ENCODE measurements at places on chromosomes 7 and 10.
A peak's percentile ranks its signal among the peaks of the same experiment; 100 is the strongest.

GRCh38 chr7:149771720-149772240 is 1.6 kb downstream of the ZNF467 start:
- peak; percentile 78 for DNase-seq

DNA sequence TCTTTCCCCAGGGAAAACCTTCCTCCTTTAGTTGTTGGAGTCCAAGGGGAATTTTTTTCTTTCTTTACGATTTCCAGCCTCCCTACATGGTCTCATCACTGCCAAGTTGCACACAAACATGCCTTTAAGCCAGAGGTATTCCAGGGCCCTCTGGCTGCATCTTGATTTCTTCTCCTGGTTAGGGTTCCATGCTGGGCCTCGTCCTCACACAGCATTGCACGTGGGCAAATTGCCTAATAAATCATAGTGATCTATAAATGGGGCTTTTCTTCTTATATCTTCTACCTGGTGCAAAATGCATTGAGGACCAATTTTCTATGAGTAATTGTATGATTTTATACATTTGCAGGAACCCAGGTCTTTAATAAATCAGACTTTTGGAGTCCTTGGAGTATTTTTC is 284.2 kb downstream of the C7orf25 start:
- no peak for DNase-seq

- DNase-seq, result no peak
These were observed 185.8 kb downstream of the SORCS1 start for GRCh38 chr10:106978756-106979155.

GRCh38 chr7:139820089-139820488 is 9.0 kb upstream of the TBXAS1 start:
- no peak for DNase-seq

DNA sequence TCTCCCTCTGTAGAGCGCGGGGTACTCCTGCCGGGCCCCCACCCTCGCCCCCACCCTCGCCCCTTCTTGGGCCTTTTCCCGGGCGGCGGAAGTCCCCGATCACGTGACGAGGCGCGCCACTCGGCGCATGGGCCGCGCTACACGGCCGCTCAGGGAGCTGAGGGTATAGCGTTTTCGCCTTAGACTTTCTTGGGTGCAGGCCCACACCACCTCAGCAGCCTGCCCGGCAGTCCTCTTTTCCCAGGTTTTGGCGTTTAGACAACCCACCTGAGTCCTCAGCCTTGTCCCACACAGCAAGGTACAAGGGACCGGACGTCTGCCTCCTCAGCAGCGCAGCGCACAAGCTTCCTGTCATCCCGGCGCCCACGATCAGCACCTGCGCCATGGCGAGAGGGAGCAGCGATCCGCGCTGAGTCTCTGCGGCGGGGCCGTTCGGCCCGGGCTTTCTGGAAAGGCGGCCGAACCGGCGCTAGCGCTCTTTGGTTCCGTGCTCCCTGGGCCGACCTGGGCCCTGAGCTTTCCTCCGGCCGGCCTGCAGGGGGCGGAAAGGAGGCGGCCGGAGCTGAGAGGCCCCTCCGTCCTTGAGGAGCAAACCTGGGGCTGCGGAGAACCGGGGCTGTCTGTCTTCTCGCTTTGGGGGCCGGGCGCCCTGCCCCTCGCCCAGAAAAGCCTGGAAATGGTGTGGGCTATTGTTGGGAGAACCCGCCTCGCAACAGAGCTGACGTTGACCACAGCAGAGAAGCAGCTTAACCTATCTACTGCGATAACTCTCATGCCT is at the start of gene RNLS:
RNLS (minus strand) TSS at position 513 of the 778 bp plus-strand sequence.
- peak; percentile 58 for DNase-seq

DNA sequence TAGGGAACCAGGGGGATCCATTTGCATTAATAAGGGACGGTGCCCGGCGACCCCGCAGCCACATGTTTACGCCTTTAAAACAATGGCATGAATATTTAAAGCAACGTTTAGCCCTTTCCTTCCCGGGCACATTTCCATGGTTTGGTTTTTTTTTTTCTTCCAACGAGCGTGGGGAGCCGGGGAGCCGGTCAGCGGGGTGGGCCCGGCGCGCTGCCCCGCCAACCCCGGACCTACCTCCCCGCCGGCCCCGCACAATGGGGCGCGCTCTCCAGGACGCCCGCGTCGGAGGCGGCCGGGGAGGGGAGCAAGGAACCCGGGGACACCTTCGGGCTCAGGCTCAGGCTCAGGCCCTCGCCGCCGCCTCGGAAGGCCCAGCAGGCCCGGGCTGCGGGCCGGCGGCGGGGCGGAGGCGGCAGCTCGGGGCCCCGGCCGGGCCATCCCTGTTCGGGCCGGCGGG is 1.0 kb downstream of the SEPHS1 start:
- peak; percentile 32 for DNase-seq

All from AG10803 (cell line).